ENCODE measurements at places on chromosomes 11 and 22. TPM values are rescaled to one million over a fixed set of nuclear protein-coding genes. Genes with fewer than 3 reads are reported as not detected.

GRCh38 chr11:33534575-33534974 lies 166.1 kb downstream of the C11orf91 start:
- DNase-seq, result no peak

- DNase-seq, result no peak
Observed at GRCh38 chr11:131537196-131537595, 166.8 kb downstream of the NTM start.

DNA sequence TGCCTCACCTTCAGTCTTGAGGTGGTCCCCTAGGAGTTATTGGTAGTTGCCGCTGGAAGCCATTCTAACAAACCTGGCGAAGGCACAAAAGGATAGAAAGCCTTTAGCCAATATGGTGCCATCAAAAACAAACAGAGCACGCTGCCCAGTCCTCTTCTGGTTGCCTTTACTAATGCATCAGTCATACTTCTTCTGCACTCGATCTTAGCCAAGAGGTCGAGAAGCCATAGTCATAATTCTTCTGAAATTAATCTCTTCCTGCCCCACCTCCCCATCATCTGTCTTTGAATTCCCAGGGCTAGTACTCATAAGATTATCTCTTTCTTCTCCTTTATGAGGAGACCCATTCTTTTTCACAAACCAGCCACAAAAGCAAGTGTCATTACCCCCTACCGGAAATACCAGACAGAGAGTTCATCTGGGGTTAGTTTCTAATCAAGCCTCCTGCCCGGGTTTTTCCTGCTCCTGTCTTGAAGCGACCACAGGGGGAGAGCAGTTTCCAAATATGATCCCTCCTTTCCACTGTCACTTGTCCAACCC lies 21.4 kb upstream of the EHF start:
- DNase-seq, result no peak

The KCNK4 gene
- not detected for polyA plus RNA-seq

DNA sequence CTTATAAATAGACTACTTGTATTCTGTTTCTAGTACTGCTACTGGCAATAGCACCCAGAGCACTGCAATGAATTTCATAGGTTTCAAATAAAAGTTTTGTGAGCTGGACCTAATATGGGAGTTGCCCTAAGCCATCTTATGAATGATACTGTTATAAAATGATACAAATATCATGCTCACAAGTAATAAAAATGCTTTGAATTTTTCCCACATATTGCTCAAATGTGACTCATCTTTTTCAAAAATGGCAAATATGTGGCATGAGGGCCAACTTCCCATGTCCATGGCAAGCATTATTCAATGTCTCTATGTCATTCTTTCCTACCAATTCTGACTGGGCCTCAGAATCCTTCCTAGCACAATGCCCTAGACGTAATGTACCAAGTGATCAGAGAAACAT lies 137.6 kb downstream of the TRPC6 start:
- DNase-seq, result no peak

Data from heart left ventricle (tissue), 16 donors.